ENCODE measurements at places on chromosomes 7 and 10. TPM values are rescaled to one million over a fixed set of nuclear protein-coding genes. Genes with fewer than 3 reads are reported as not detected.
A peak's percentile ranks its signal among the peaks of the same experiment; 100 is the strongest.

- DNase-seq, result no peak
Observed at GRCh38 chr10:72932259-72933015, 22.2 kb downstream of the PLA2G12B start.

DNA sequence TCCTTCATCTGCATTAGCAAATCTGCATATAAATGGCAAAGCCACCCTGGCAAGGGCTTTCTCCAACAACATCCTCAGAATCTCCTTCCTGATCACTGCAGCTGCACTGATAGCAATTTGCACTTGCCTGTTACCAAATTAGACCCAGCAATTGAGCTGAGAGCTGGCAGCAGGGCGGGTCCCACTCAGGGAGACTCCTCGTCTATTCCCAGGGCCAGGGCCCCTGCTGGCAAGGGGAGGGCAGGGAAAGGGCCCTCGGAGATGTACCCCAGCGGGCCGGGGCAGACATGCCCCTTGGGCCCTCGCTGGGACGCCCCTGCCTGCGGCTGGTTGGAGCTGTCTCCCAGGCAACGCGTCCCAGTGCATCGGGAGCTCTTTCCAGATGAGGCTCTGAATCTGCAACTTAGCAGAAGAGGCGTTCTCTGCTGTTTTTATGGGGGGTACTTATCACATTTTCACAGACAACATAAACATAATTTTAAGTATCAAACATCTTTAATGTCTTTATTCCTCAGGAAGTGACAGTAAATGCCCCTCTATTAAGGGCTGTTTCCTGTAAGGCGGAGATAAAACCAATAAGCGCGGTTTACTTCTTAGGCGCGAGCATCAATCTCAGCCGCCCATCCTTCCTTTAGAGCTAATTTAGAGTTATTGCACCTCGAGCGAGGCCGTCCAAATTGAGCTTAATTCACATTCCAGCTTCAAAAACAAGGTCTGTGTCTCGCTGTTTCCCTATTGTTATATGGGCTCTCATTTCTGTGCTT is 249.0 kb upstream of the PPP2R2D start:
- no peak for DNase-seq

DNA sequence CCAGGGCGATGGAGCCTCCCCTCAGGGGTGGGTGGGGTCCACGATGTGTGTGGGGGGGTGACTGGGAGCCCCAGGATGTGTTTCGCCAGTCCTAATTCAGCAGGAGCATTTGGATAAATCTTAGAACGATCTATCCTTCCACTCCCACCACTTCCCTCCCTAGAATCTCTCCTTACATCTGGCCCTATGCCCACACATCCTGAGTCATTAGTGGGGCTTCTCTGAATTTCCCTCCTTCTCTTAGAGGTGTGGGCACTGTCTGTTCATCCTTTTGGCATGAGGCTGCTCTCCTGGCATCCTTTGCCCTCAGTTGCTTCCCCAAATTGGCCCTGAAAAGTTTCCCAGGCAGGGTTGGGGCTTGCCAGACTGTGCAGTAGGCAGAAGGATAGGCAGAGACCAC is 1.6 kb downstream of the GHRHR start:
- no peak for DNase-seq

DNA sequence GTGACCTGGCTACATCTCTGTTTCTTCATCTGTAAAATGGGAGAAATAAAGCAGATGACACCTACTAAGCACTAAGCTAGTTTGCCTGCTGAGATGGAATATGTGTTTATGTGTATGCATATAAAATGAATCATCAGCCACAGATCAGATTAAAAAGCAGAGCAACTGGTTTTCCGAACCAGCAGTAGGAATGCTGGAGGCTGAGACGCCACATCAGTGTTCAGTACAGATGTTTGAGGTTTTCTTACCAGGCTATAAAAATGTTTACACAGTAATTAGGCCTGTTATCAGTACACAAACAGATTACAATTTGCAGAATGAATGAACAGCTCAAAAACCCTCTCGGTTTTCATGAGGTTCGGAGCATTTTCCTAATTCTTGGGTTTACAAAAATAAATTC is 85.8 kb downstream of the CALN1 start:
- no peak for DNase-seq

GRCh38 chr7:157528785-157529341 is 192.1 kb downstream of the DNAJB6 start:
- DNase-seq, result no peak

Gene UCN3
- total RNA-seq, result not detected

Gene CRHR2
- total RNA-seq, result not detected

GRCh38 chr7:21051865-21052264 is 265.2 kb upstream of the SP8 start:
- no peak for DNase-seq

GRCh38 chr10:110353244-110354119 is 48.8 kb upstream of the SMNDC1 start:
- peak; percentile 68 for DNase-seq

GRCh38 chr7:137110091-137110509 is 233.4 kb downstream of the PTN start:
- DNase-seq, result no peak

- no peak for DNase-seq
Observed at GRCh38 chr10:33193701-33194521, 140.6 kb downstream of the NRP1 start.

DNA sequence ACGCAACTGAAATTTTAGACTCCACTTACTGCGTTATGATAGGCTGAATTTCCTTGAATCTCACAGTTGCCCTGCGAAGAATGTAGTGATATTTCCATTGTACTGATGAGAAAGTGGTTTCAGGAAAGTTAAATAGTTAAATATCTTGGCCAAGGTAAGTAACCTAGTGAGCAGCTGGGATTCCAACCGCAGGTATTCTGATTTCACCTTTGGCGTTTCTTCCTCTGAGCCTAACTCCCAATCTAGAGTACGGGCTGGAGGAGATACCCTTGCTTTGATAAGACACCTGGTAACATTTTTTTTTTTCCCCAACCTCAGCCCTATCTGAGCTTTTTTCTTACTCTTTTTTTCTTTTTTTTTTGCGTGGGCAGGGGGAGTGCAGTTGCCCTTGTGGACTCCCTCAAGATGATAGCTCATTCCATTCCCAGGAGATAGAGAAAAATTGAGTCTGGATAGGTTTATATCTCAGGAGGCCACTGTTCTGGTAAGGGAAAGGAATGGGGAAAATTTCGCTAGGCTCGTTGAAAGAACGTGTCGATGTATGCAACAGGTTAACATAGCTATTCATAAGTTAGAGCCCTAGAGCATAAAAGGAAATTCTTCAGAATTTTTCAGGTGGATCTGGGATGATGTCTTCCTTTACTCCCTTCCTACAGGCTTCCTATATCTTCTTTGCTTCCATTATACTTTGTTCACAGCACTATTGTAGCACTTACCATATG is 3.1 kb upstream of the TAS2R38 start:
- no peak for DNase-seq

- DNase-seq, result no peak
Observed at GRCh38 chr7:29239638-29240037, 45.1 kb downstream of the CHN2 start.

- DNase-seq, result no peak
Observed at GRCh38 chr10:17915181-17915580, 36.5 kb upstream of the SLC39A12 start.

Gene PPP1R9A
- total RNA-seq, result not detected

DNA sequence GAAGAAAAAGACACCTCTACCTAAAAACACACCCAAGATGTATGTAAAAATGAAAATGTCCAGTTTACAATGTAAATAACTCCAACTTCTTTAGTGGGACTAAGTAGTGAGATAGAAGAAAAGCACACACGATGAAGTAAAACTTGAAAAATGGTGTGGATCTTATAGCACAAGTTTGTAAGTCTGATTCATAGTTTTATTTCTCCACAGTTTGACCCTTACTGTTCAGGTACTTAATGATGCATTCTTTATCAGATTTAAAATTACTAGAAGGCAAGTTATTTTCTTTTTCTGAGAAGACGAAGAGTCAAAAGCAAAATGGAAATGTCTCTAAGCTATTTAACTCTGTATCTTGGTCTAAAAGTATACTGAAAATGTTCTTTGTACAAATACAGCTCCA is 6.1 kb downstream of the NAMPT start:
- DNase-seq, result no peak

Gene SH2D4B
- 0.14 TPM for total RNA-seq

DNA sequence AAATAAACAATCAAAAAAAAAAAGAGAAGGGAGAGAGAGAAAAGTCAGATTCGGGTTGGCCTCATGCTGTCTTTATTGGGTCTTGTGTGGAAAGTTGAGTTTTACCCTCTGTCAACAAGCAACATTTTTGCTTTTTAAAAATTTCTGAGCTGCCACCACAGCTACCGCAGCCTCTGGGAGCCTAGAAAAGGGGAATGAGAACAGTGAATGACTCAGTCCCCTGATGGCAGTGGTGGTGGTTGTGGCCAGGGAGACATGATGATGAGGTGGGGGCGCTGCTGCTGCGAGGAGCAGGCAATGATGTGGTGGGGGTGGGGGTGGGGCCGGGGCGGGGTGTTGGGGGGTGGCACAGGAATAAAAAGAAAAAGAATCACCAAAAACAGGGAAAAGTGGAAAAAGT is 20.0 kb upstream of the CREB3L2 start:
- no peak for DNase-seq

DNA sequence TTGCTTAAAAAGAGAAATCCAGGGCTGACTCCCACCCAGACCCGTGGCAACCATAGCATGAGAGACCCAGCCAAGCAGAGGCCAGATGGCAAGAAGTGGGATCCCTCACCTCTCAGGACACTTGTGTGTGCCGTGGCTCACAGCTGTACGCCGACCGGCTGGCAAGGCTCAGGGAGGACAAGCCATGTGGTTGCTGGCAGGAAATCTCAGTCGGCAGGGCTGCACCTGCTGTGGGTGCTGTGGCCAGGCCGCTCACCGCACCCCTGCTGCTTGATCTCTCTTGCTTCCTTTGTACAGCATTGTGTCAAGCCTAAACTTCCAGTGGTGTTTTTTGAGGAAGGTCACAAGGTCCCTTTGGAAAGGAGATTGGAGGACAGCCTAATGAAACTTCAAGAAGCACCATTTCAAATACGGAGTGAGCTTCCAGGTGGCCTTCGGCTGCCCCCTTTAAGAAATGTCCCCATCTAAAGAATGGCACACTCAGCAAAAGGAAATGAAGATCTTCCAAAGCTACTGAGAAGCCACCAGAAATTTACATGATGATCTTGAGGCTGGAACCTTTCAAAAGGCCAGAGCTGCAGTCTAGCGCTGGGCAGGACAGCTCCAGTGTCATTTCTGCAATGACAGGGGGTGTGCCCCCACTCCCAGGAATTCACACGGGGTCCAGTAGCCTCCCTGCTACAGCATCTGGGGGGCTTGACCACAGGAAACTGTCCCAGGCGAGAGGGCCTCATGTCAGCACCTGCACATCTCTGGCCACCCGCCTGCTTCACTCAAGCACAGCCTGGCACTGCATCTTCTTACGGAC is 409.0 kb upstream of the MGMT start:
- peak; percentile 23 for DNase-seq

- DNase-seq, result no peak
Observed at GRCh38 chr7:53624356-53624755, 588.9 kb downstream of the POM121L12 start.

- DNase-seq, result no peak
Observed at GRCh38 chr10:1589257-1589656, 148.1 kb downstream of the ADARB2 start.

Gene ITPRID1
- total RNA-seq, result not detected
